HEK293T (cell line): ENCODE measurements at places on chromosomes 13 and 19.

DNA sequence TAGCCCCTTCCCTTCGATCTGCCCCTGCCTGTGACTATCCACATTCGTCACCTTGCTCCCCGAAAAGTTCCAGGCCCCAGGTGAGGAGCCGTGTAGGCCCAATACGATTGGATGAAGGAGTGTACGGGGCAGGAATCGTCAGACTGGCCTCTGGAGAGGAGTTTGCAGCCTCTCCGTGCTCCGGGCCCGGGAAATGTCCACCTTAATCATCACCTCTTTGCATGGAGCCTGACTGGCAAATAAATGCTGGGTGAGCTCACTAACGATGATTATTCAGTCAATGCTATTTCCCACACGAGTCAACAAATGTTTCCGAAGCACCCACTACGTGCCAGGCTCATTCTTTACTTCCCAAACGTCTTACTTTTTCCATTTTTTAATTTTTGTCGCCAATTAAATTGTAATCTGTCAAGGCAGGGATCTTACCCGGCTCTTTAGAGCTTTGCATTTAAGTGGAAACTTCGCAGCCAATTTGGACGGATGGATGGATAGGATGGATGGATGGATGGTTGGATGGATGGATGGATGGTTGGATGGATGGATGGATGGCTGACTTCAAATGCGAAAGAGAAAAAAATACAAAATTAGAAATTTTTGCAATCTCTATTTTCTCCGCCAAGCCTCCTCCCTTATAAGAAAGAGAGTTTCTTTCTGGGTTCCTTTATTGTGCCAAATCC is 45.8 kb downstream of the TGDS start:
- no peak for DNase-seq

DNA sequence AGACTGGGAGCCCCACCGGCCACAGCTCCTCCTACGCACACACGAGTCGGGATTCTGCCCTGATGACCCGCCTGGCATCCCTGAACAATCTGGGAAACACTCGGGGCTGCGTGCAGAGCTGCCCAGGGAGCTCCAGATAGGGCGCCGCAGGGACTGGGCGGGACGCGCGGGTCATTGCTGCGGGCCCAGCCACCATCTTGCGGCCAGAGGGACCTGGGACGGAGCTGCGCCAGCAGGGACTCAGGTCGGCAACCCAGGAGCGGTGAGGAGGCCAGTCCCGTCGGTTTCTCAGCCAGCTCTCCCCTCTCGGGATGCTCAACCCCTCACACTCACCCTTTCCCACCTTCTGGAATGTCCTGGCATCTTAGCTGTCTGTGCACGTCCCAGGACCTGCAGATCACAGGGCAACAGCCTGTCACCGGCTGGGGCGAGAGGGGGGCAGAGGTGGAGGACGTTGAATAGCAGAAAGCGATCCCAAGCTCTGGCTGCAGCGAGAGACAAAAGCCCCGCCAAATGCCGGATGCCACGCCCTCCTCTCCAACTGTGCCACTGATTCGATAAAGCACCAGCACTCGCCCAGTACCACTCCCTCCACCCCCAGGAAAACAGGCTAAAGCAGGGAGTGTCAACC is 20.4 kb upstream of the ZNF91 start:
- no peak for DNase-seq

- no peak for DNase-seq
These were observed 193.8 kb downstream of the FOXO1 start for GRCh38 chr13:40472427-40473220.

GRCh38 chr19:35404879-35405622 is 34.2 kb downstream of the GPR42 start:
- DNase-seq, result no peak

DNA sequence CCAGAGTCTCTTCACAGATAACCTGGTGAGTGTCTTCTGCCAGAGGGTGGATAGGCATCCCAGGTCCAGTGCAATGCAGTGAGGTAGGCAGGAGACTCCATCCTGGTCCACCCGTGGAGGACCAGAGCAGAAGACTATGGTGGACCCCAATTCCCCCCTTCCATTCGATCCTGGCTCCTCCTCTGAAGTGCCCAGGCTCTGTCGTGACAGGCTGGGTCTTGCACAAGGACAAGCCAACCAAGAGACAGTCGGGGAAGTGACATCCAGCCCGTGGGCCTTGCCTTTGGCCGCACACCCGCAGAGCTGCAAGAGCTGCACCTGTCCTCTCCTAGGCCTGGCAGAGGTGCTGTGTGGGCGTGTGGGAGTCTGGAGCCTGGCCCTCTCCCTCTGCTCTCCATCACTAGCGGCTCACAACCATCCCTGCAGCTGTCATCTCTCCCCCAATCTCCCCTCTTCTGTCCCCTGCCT is 3.1 kb downstream of the ZNF784 start:
- DNase-seq, result no peak

GRCh38 chr19:19159534-19159933 is 10.5 kb downstream of the MEF2B start:
- no peak for DNase-seq

DNA sequence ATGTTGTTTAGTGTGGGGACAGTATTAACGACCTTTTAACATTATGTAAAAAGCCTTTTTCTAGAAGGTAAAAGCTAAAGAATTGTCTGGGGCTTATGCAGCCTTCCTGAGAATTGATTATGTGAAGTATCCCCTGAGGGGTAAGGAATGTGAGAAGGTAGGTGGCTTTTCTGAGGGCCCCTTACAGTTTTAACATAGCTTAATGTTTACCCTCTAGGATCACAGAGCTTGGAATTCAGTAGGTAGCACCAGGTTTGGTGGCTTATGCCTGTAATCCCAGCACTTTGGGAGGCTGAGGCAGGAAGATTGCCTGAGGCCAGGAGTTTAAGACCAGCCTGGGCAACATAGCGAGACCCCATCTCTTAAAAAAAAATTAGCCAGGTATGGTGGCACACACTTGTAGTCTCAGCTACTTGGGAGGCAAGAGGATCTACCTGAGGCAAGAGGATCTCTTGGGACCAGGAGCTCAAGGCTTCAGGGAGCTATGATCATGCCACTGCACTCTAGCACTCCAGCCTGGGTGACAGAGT is 101.3 kb downstream of the OLFM4 start:
- DNase-seq, result no peak

- DNase-seq, result no peak
These were observed 31.5 kb upstream of the MAP3K10 start for GRCh38 chr19:40159744-40160143.

- DNase-seq, result no peak
These were observed 150.5 kb downstream of the COL4A1 start for GRCh38 chr13:110156301-110157049.

DNA sequence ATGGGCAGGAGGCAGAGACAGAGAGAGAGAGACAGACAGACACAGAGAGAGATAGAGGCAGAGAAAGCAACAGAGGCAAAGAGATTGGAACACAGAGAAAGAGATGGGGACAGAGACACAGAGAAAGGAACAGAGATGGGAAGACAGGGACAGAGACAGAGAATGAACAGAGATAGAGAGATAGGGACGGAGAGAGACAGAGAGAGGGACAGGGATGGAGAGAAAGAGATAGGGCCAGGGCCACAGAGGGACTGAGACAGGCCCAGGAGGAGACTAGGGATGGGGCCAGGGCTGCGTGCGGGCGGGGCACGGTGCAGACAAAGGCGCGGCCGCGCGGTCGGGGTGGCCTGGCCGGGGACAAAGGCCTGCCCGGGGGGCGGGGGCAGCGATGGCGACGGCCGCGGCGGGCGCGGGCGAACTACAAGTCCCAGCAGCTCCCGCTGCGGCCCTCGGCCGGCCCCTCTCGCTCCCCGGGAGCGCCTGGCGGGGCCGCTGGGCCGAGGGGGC is at the start of gene ZNF358:
Gene ZNF358 (plus strand): TSS at position 459 of the 507 bp plus-strand sequence. CDS start 3,140 bp downstream, outside the sequence.
- DNase-seq, result peak; percentile 86

DNA sequence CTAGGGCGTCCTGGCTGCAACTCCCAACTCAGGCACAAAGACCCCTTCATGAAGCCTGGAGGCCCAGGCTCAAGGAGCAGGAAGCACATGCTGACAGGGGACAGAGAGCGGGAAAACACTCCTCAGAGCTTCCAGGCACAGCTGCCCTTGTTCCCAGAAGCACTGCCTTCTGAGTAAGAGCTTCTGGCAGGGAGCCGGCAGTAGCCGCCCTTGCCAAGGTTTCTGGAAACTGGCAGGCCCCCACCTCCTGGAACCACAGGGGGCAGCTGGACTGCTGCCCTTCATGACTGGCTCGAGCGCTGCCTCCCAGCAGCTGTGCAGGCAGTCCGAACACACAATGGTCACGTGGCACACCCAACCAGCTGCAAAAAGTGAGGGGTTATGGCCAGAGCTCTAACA is 33.6 kb upstream of the EPHX3 start:
- DNase-seq, result no peak

GRCh38 chr19:30557212-30557611 is 185.0 kb downstream of the ZNF536 start:
- no peak for DNase-seq

DNA sequence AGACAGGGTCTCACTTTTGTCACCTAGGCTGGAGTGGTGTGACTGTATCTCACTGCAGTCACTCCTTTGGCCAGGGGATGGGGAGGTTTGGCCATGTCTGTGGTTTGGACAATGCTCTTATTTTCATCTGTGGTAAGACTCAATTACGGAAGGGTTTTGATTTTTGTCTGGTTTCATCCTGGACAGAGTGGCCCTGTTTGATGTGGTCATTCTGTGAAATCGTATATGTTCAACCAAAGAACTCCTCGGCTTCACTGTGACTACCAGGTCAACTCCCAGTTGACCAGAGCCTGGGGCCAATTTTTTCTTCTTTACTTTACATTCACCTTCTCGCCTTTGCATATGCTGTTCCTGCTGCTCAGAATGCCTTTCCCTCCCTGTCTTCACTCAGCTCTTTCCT is 6.8 kb upstream of the CCDC124 start:
- no peak for DNase-seq

- DNase-seq, result no peak
These were observed 680 bp downstream of the LIG4 start for GRCh38 chr13:108214441-108215271.
